Cerebellar nuclear complex (tissue), 1 donor: ENCODE measurements at places on chromosomes 13 and 19.

DNA sequence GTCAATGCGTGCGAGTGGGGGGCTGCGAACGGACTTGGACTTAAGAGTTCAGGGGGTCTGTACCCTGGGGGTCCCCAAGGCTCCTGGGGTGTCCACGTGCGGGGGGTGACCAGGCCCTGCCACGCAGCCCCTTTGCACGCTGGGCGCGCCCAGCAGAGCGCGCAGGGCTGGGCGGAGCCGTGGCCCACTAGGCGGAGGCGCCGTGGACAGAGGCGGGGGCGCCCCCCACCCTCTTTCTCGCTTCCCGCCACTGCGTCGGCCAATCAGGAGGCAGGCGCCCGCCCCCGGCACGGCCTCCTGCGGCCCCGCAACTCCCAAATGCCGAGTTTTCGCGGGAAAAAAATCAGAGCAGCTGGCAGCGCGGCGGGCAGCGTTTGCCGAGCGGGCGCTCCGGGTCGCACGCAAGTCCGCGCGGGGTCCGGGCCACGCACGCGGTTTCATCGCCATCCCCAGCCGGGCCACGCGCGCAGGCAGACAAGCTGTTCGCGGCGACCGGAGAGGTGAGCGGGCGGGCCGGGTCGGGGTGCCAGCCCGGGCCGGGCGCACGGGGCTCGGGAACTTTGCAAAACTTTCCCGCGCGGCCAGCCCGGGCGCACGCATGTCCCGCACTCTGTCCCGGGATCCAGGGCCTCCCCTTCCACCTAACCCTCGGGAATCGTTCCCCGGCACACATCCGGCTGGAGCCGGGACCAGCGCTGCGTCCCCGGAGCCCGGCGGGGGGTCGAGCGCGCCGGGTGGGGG, at the start of gene UHRF1:
Gene UHRF1, plus strand, starts transcription at position 346 of the 741 bp plus-strand sequence. CDS start 1,385 bp downstream, outside the sequence.
- DNase-seq, result no peak

DNA sequence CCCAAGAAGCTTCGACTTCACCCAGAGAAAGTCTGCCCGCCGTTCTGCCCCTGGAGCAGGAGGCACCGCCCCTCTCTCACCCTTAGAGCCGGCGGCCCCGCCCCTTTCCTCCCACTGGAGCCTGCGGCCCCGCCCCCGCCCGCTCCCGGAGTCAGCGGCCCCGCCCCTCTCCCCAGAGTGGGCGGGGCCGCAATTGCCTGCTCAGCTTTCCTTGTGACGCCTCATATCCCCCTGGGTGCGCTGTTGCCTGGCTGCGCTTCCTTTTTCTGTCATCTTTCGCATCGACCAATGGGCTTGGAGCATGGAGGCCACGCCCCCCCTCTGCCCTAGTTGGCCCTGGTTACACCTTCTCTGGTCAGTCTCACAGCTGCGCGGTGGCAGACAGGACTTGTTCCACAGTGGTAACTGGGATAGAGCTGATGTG, 38.2 kb upstream of the ZNF492 start:
- DNase-seq, result no peak

DNA sequence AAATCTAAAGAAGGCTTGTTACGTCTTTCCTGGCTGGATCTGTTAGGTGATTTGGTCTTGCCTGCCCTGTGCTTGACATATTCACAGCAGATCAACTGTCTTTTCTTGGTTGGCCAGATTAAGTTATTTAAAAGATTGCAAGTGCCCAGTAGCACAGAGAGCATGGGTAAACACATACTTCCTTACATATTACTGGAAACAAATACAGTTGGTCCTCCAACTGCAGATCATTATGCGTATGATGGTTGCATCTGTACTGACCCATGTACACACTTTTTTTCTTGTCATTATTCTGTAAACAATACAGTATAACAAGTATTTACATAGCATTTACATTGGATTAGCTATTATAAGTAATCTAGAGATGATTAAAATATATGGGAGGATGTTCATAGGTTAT, 9.2 kb upstream of the MPHOSPH8 start:
- DNase-seq, result no peak

- DNase-seq, result no peak
These were observed 7.1 kb downstream of the LIPE start for GRCh38 chr19:42420055-42420544.

- no peak for DNase-seq
These were observed 110.1 kb downstream of the SLAIN1 start for GRCh38 chr13:77807431-77808135.

- DNase-seq, result no peak
These were observed 451.7 kb downstream of the PCDH9 start for GRCh38 chr13:66778461-66778860.

- DNase-seq, result no peak
These were observed 24.2 kb downstream of the VRK3 start for GRCh38 chr19:50000841-50001557.

GRCh38 chr13:113152984-113153809, 5.3 kb upstream of the PROZ start:
- DNase-seq, result no peak

DNA sequence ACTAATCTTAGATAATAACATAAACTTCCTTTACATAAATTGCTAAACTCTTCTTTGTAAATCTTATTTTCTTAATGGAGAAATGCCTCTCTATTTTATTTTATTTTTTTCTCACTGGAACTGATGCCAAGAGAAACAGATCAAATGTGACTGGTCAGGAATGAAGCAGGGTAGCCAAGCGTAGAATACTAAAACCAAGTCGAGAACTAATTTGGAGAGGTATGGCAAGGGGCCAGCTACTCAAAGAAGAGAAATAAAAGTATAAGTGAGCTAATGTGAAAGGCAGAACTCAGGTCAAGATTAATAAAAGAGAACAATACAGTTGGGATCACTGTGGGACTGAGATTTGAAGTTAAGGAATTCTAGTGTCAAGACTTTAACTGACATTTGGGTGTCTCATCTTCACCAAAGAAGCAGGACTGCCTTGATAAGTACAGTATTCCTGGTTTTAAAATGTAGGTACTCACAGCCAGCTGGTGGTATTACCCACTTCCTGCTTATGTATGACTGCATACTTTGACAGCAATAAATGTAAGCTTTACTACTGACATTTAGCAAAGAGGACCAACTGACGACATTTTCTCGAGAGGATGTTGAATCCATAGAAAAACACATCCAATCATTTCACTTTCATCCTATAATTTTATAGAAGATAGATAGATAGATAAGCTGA, 1192.2 kb downstream of the EFNB2 start:
- no peak for DNase-seq

- no peak for DNase-seq
These were observed 9.3 kb downstream of the BORA start for GRCh38 chr13:72737033-72737432.

GRCh38 chr19:44912854-44913253, 1.6 kb upstream of the APOC1 start:
- no peak for DNase-seq

DNA sequence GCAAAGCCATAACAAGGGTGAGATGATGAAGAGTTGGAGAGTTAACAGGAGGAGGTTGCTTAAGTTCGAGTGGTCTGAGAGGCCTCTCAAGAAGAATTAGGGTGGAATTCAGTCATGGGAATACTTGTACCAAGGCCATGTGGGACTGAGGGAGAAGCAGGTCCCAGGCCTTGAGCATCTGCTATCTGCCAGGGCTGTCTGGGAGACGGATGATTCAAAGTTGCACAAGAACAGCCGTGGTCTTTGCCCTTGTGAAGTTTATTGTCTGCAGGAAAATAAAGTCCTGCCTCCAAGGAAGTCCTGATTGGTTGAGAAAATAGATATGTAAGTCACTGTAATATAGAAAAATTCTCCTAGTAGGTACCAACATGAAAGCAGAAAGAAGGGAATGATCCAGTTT, 178.8 kb upstream of the RFC3 start:
- DNase-seq, result no peak

DNA sequence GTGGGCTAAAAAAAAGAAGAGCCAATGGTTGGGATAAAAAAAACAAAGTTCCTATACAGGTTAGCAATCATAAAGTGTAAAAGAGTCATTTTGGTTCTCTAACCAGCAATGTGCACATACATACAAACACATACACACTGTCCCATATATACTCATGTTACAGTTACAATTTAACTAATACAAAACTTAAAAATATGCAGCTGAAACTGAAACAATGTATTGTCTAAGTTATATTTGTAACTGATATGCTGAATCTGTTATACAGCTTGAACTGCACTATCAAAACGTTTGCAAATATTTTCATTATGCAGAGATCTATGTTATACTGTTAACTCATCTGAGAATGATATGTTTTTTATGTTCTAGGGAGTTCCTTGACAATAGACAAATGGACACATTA, 173.7 kb downstream of the KLF12 start:
- no peak for DNase-seq

DNA sequence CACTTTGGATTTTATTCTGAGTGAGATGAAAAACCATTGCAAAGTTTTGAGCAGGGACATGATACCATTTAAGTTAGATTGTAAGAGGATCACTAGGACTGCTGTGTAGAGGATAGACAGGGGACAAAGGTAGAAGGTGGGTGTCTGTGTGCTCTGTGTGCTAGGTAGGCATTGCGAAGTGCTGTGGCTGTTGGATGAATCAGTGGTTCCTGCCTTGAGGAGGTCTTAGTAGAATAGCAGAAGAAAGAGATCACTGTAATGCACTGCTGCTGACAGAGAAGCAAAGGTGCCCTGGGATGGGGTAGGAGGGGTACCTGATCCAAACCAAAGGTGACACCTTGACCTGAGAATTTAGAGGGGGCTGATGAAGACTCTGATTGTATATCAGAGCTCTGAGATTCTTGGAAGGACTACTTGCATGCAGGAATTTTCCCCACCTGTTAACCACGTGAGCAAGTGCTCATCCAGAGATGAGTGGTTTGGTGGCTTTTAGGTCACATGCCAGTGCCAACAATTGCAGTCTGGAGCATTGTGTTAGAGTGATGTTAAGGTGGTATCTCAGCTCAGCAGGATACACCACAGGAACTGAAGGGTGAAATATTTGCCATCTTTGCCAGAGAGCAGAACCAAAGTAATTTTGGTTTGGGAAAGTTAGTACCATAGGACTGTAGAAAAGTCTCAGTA, 10.8 kb downstream of the WASF3 start:
- no peak for DNase-seq

- no peak for DNase-seq
These were observed 489.1 kb downstream of the MYO16 start for GRCh38 chr13:109118521-109118920.

DNA sequence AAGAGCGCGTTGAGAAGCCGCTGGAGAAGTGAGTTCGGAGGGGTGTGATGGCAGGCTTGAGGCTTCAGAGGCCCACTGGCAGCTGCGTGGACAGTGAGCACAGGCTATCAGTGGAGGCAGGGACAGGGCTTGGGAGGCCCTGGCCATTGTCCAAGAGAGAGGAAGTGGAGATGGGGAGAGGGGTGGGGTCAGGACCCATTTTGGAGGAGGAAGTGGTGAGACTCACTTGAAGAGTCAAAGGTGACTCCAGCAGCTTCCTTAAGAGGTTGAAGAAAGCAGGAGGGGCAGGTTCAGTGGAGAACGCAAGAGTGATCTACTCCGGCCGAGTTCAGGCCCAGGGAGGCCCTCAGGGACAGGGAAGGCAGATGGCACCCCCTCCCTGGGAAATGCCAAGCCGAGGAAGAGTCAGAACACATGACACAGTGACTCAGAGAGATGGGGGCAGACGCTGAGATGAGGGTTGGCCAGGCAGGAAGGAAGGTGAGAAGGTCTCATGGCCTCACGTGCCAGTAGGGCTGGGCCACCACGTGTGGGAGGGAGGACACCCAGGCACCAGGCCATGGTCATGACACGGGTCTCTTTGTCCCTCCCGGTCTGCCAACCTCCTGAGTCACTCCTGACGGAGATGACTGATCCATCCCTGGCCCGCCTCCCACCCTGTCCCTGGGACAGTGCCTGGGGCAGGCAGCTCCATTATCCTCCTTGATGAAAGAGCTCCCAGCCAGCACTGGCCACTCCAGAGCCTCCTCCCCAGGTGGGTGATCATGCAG, 10.1 kb upstream of the CD22 start:
- DNase-seq, result no peak

- no peak for DNase-seq
These were observed 759 bp downstream of the ZMYM2 start for GRCh38 chr13:19959141-19959830.

DNA sequence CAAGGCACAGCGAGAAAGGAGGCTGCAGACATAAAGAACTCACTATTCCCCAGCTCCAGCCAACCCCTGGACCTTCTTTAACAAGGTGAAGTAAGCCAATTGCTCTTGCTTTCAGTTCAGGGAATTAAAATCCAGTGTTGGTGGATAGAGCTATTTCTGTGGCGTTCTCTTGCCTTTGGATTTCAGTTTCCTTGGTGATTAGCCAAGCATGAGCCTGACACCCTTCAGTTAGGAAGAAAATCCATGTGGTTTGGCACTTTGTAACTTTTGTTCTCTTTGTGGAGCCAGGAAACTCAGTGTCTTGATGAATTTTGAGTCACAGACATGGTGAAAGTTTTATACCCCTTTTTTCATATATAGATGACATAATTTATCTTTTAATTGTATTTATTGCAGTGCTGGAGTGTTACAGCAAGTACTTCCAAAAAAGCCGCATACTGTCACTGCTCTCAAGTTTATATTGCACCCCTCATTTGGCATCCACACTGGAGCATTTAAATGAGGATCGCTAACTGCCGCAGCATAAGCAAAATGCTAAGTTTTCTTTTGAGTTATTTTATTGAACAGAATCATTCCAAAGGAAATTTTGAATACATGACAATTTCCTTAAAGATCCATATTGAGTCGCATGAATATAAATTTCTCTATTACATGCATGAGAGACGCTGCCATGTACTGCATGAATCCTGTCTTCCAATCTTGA, 406.8 kb downstream of the MYO16 start:
- DNase-seq, result no peak

GRCh38 chr13:24503379-24503696, 9.2 kb downstream of the PARP4 start:
- no peak for DNase-seq

DNA sequence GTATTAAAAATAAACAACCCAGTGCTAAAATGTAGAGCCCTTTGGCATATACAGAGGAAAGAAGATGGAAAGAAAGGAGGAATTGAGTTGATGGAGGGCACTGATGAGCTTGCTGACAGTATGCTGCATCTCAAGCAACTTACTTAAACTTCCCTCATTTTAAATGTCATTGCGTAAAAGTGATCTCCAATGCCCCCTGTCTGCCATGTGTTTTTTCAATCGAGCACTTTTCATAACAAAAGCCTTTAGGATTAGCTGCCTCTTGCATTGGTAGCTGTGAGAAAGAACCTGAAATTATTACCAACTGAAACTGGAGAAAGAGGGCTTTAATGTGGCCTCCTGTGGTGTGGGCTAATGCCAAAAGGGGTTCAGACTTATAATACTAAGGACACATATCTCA, 541.6 kb downstream of the SUCLA2 start:
- DNase-seq, result no peak

GRCh38 chr19:10422046-10422461, 1.7 kb downstream of the PDE4A start:
- DNase-seq, result no peak
